SW 1271 (cell line): ENCODE measurements at places on chromosomes 5 and 9.
A peak's percentile ranks its signal among the peaks of the same experiment; 100 is the strongest.

GRCh38 chr5:29143266-29143665 lies 2050.2 kb upstream of the CDH6 start:
- no peak for DNase-seq

- DNase-seq = no peak
These were observed 10.2 kb upstream of the ANKH start for GRCh38 chr5:14881826-14882225.

DNA sequence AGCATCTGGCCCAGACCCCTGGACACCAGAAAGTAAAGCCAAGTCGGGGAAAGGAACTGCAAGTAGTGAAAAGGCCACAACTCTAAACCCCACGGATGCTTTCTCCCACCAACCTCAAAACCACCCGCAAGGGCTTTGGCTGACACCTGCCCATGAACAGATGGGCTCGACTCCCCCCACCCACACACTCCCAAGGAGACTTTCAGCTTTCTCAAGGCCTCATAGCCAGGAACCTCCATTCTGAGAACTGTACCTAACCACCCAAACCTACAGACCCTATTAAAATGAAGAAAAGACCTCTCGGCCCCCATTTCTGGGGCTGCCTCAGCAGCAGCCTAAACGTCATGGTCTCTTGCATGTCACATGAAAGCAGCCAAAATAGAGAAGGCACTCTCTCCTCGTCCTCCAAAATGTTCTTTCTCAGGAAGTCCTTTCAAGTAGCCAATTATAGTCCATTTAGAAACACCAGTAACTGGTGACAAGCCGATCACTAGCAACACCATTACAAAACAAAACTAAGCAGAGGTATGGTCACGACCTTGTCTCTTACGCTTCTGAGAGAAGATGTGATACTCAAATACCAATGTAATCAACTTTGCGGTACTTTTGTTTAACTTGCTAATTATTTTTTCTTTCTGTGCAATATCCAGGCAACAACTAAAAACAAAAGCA lies 2.9 kb downstream of the B4GALT1 start:
- DNase-seq = no peak

- no peak for DNase-seq
These were observed 36.0 kb upstream of the IL7R start for GRCh38 chr5:35820735-35821134.

- peak; percentile 37 for DNase-seq
These were observed 389.6 kb downstream of the SEMA5A start for GRCh38 chr5:9156282-9156681.

- DNase-seq = no peak
These were observed 66.0 kb upstream of the IRX4 start for GRCh38 chr5:1948663-1949191.

GRCh38 chr9:77975036-77975435 lies 56.6 kb downstream of the GNAQ start:
- DNase-seq = no peak
